ENCODE measurements at places on chromosomes 1 and 21.
A peak's percentile ranks its signal among the peaks of the same experiment; 100 is the strongest.

- DNase-seq: no peak
Measured at GRCh38 chr1:68271596-68271995, 39.3 kb upstream of the WLS start.

DNA sequence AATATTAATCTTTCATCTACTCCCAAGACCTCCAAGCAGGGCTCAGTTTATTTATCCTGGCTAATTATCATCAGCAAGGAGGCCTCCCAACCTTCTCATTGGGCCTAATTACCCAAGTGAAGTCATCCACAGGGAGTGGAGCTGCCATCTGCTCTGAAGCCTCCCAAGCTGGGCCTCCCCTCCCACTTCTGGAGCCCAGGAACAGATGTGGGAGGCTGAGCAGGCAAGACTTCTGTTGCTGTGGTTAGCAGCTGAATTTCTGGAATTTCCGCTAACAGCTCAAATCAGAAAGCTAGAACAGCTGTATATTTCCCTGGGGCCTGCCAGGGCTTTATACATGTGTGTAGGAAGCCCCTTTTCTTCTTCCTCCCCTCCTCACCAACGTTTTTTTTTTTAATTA is 127.5 kb downstream of the UCK2 start:
- peak; percentile 45 for DNase-seq

GRCh38 chr1:95325349-95325748 is 91.3 kb downstream of the RWDD3 start:
- no peak for DNase-seq

DNA sequence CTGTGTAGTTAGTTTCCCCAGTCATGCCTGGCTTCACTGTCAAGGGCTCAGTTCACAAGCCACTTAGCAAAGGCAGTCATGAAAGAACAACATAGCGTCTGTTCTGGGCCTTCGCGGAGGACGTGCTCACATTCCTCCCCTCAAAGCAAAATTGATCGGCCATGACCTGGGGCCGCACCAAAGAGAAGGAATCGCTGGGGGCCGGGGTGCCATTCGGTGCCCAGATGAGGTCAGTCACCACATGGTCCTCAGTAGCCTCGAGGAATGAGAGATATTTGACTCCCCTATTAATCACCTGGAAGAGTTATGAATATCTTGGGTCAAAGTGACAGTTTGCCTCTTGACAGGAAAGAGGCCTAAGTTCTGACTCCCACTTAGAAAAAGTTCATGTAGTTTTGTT is 251.1 kb upstream of the JUN start:
- no peak for DNase-seq

GRCh38 chr1:16149146-16149545 is 6.7 kb downstream of the EPHA2 start:
- no peak for DNase-seq
